ENCODE measurements at places on chromosomes 6 and 20.
A peak's percentile ranks its signal among the peaks of the same experiment; 100 is the strongest.

DNA sequence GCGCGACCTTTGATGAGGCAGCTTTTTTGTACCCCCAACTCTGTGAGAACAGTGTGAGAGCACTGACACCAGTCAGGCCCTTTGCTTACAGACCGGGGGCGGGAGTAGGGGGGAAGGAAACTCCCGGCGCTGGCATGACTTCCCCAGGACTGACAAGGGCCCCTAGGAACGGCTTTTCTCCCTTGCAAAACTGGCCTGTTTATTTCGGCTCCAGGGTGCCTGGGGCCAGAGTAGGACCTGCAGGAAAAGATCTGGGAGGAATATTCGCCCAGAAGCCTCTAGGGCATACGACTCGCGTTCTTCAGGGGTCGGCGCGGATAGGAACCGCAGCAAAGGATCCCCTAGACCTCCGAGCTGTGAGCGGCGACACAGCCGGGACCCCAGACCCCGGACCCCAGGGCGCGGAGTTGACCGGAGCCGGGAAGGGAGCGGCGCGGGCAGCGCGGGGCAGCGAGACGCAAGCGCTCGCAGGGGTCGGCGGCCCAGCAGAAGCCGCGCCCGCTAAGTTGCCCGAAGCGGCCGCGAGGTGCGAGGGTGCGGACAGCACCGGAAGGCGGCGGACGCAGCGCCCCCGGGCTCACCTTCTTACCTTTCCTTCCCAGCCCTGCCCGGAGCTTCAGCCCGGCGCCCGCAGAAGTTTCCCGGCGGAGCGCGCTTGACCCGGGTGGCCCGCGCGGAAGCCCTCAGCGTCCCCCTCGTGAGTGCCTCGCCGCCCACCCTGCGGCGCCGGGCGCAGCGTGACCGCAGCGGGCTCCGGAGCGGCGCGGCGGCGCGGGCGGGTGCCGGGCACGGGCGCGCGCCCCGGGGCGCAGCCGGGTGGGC, at the start of gene POPDC3:
Gene POPDC3, minus strand, starts transcription at position 771 of the 822 bp plus-strand sequence. CDS start 18,105 bp downstream, outside the sequence.
- DNase-seq: no peak

DNA sequence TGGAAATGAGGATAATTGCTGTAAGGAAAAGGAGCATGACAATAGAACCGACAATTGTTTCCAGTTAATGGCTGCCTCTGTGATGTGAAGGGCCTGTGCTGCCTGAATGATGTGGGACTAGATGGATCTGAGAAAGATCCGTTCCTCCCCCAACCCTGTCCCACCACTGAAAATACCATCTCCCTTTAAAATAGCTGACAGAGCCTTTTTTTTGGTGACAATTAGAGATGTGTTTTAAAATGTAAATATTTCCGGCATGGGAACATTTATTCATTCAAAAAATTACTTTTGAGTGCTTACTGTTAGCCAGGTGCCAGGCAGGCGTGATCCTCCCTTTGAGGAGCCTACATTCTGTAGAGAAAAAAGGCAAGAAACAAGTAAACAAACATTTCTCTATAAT, 72.4 kb upstream of the SUPT3H start:
- no peak for DNase-seq

- DNase-seq: no peak
Measured at GRCh38 chr20:21396599-21397340, 556 bp downstream of the NKX2-4 start.

DNA sequence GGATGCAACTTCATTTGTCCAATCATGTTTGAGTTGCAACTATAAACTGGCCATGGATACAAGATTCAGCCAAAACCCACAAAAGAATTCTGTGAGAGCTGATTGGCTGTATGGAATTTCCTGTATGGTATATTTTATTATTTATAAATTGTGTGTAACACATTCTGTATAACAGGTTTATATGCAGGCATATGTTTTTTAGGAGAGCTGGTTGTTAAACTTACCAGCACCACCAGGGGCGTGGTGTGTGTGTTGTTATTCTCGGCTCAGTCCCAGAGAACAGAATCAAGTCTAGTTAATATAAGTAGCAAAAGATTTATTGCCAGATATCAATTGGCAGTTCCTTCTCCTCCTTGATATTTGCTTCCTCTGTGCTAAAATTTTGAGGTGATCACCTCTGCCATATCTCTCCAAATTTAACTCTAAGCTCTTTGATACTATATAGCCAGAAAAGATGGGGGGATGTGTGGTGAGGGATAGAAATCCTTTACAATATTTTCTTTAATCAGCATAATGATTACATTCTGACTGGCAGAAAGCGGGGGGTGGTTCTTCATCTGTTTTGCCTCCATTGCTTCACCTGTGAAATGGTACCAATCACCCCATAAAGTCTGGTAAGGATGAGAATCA, 22.9 kb downstream of the CNBD2 start:
- peak; percentile 22 for DNase-seq

- DNase-seq: no peak
Measured at GRCh38 chr20:60063739-60064380, 105.6 kb downstream of the CDH26 start.

DNA sequence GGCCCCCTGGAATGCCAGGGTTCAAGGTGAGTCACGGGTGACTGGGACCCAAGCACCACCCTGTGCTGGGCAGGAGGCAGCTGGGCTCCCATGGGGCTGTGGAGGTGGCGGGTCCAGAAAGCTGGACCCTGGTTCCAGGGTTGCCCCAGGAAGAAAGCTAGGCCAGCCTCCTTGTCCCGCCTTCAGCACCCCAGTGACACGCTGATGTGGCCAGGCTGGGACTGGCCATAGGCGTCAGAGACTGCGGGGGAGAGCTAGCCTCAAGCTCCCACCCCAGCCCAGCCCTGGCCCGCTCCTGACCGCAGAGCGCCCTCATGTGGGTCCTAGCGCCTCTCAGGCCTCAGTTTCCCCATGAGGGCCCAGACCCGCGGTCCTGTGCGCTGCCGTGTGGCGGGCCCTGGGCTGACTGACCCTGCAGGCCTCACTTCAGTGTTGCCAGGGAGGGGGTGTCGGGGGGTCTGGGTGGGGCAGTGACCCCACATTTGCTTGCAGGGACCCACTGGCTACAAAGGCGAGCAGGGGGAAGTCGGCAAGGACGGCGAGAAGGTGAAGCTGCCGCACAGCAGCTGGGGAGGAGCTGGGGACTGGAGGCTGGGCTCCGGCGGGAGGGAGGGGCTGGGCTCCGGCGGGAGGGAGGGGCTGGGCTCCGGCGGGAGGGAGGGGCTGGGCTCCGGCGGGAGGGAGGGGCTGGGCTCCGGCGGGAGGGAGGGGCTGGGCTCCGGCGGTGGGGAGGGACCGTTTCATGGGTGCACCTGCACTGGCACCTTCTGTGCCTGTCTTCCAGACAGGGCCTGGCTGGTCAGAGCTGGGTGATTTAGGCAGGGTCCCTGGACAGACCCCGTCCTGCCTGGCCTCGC, 7.9 kb downstream of the COL9A3 start:
- DNase-seq: peak; percentile 55

GRCh38 chr6:46626228-46626909, 26.2 kb downstream of the CYP39A1 start:
- no peak for DNase-seq

GRCh38 chr6:130781557-130781956, 45.6 kb upstream of the SMLR1 start:
- DNase-seq: no peak

DNA sequence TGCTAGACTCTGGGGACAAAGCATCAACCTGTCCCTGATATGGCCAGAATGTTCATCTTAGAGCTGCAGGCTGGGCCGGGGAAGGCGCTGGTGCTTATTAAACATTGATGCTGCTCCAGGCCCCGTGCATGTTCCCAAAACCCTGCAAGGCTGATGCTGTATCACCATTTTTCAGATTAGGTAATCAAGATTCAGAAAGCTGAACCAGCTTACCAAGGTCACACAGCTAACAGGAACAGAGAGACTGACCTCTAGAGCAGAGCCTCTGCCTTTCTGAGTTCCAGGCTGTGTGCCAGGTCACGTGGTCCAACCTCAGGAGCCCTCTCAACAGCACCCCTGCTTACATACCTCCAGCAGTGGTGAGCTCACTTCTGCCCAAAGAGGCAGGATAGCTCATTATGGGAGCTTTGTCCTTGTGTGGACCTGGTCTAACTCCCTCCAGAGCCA, 16.1 kb upstream of the VSTM2L start:
- DNase-seq: no peak

GRCh38 chr6:26311012-26311384, 54.0 kb upstream of the BTN3A2 start:
- peak; percentile 36 for DNase-seq

DNA sequence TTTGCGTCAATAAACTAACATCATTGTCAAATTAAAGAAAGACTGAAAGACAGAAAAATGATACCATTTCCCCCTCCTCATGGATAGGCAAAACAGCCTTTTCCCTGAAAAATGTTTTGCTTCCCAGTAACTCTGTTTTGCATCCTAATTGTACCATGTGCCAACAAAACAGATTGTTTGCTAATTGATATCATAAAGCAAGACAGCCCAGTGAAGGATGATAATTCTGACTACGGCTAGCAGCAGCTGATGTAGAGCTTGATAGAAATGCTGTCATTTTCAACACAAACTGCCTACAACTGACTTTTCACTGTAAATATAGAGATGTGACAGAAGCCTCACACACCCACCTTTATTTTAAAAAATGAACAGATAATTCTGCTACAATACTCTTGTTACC, 1061.6 kb downstream of the HACE1 start:
- DNase-seq: no peak

DNA sequence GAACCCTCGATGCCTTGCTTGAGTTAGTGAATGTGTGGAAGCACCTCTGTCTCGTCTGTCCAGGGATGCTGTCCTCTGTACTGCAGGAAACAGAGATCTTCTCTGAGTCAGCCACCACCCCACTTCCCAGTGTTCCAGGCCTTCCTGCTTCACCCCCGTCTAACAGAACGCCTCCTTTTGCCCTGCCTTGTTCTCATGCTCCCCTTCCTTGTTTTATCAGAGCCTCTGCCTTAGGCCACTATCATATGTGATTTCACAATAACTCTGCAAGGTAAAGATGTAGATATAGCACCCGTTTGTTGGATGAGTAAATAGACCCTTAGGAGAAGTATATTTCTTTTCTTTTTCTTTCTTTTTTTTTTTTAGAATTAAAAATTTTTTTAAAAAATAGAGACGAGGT, 106.7 kb upstream of the CLDN20 start:
- DNase-seq: no peak

- peak; percentile 77 for DNase-seq
Measured at GRCh38 chr6:26025047-26025893, 62.0 kb upstream of the HFE start.

DNA sequence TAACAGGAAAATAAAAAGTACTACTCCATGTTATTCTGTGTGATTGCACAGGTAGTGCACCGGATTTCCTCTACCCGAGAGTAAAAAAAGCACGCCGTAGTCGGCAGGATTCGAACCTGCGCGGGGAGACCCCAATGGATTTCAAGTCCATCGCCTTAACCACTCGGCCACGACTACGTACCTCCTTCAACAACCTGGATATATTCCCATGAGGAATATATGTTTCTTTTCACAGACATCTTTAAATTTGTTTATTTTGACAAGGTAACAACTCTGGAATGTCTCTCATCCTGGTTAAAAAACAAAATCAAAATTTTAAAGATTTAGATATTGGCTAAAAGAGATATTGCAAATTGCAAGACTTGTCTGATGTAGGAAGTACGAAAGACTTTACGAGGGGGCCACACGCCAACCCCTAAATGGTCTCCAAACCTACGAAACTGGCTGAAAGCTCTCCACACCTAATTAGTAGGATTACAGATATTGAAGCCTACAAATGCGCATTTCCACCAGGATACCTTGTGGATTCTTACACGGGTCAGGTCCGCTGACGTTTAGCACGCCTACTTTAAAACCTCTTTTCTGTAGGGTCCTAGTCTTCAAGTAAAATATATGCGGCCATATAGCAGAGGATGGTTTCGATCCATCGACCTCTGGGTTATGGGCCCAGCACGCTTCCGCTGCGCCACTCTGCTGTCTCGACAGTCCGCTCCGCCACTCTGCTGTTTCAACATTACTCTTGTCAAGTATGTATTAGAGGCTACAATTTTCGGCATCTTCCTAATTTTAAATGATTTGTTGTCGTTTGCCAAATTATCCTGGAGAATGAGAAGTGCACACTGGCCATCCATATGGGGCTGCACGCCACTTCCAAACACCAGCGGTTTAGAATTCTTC, 52.2 kb upstream of the BTN3A2 start:
- DNase-seq: peak; percentile 68

- no peak for DNase-seq
Measured at GRCh38 chr20:38261054-38261390, 487 bp upstream of the KIAA1755 start.

GRCh38 chr6:9623985-9624384, 790.9 kb downstream of the TFAP2A start:
- DNase-seq: no peak

- DNase-seq: no peak
Measured at GRCh38 chr6:38476888-38477287, 162.8 kb downstream of the BTBD9 start.

DNA sequence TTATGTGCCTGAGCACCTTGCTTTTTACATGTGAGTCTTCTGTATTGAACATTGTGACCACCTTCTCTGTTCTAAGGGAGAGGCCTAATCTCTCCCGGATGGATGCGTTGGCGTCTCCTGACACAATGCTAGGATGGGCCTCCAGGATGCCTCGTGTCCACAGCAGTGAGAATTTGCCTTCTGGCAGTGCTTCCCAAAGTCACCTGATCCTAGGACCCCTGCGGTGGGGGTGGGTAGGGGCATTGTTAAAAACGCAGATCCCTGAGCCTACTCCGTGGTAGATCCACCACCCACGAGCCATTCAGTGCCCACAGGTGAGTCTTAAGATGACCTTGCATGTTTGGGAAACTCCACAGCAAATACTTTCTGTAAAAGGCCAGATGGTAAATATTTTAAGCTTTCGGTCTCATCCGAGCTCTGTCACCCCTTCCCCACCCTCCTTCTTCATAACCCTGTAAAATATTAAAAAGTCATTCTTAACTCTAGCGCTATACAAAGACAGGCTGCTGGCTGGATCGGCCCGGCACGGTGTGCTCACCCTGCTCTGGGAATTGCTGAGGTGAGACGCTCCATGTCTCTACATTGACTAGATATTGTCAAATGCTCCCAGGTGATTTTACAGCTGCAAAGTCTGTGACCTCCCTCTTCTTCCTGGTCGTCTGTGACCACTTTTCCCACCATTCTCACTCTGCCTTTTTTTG, 106.7 kb upstream of the IYD start:
- no peak for DNase-seq

- DNase-seq: no peak
Measured at GRCh38 chr6:163860287-163861081, 446.0 kb downstream of the QKI start.

DNA sequence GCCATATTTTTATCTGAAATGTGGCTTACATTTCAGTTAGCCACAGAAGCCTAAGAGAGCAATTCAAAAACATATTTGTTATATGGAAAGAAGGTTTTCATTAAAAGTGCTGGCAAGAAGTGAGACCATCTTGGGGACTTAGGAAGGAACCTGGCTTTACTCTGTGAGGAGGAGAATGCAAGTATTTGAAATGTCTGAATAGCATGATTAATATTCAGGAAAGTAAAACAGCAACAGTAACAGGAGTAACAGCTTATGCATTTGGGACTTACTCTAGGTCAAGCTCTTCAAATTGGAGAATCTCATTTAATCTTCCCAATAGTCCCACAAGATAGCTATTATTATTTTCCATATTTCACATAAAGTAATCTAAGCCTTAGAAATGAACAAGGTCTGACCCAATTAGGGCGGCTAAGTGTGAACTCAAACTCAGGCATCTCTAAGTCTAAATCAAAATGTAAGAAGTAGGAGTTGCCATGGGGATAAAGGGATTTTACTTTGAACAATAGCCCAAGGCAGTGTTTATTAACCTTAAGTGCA, 816.5 kb downstream of the BCKDHB start:
- no peak for DNase-seq
